Hematopoietic multipotent progenitor cell (in vitro differentiated cells): ENCODE measurements at places on chromosomes 13 and 19. TPM values are rescaled to one million over a fixed set of nuclear protein-coding genes. Genes with fewer than 3 reads are reported as not detected.

GRCh38 chr13:111476197-111476596 lies 155.8 kb downstream of the TEX29 start:
- no peak for DNase-seq

DNA sequence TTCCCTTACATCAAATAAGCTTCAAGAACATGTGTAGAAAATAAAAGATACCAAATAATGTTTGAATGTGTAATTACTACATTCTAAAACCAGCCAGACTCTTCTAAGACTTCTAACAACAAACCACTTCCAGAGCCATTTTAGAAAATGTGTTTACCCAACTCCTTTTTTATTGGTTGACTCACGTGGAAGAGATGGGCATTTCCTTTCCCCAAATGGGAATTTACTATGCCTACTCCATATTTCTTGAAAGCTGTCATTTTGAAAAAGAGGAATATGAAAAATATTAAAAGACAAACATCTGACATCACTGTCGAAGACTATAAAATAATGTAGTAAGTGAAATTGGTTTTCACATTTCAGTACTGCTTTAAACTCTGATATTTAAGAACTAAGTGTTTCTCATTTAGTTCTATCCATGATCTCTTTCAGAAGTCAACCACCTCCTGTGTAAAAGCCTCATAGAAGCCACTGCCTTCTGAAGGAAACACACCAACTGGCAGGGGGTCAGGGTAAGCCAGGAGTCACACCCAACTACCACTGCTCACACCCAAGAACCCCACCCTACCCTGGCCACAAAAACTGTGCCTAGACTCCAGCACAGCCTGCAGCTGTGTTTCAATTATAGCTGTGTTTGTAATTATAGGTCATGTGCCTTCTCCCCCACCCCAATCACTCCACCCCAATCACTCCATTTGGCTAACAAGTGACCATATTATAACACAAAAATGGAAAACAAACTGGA lies 86.8 kb downstream of the UBL3 start:
- DNase-seq: no peak

Gene KCNK6
- total RNA-seq: 2.4 TPM

Gene AP1M1
- 132 TPM for total RNA-seq

GRCh38 chr19:7879836-7880235 lies 5.6 kb upstream of the PRR36 start:
- no peak for DNase-seq

DNA sequence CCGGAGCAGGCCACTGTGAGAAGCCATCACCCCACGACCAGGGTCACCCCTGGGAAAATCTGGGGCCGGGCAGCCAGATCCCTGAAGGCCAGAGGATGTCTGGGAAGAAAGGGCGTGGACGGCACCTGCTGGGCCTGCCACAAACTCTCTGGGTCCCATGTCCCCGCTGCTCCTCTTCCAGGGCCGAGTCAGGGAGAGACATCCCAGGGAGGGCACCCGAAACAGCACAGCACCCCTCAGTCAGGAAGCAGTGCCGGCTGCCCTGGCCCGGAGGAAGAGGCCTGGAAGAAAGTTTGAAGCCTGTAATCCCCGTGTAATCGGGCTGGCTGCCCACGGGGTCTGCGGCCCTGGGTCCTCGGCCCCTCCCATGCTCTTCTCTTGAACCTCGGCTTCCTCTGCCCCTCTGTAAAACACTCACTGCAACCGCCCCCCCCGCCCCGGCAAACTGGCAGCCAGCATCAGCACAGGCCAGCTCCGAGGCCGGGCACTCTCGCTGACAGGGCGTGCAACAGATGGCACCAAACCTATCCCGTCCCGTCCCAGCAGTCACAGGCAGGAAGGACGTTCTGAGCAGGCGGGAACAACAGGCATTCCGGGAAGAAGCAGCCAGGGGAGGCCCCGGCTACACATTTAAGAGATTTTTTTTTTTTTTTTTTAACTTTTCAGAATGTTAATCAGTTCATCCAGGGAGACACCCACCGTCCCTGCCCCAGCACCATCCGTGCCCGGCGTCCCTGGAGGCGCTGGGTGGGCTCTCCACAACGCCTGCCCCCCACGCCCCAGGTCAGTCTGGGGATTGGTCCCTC lies 1.5 kb downstream of the SBNO2 start:
- no peak for DNase-seq

GRCh38 chr13:30829833-30830637 lies 76.0 kb upstream of the MEDAG start:
- DNase-seq: no peak

Gene RPS19
- 3,007 TPM for total RNA-seq

Gene LHB
- total RNA-seq: not detected

Gene HIPK4
- total RNA-seq: 0.27 TPM
